ENCODE measurements at places on chromosomes 13 and 19.

DNA sequence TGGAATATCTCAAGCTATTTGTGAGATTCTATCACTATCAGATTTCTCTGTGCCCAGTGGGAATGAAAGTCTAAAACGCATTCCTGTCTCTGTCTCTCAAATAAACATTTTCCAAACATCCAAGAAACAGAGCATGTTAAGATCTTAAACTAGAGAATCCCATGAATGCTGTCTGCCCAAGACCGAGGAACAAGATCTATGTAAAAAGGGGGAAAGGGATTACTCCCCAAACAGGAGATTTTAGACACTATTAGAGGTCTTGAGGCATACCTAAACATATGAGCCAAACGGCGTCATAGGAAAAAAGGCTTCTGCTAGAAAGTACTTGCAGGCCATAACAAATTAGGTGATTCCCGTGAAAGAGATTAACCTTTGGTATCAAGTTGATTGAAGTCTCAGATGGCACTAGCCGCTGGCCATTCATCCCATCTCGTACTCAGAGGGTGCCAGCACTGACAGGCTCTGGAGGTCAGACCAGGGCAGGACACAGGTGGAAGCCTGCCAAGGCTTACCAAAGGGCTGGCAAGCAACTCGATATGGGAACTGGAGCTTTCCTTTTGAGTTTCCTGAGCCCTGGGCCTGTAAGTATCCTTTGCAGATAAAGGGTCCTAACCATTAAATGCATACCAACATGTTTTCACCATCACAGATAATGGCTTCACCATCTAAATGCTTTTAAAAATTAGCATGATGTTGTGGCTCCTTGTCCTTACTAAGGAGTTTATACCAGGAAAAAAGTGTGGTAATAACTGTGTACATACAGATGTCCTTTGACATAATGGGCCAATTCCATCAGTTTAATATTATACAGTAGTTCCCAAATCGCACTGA lies 225.2 kb downstream of the FOXO1 start:
- peak; percentile 70 for DNase-seq

- DNase-seq: no peak
Observed at GRCh38 chr19:55171440-55171839, 5.0 kb upstream of the DNAAF3 start.

GRCh38 chr13:82407321-82407720 lies 1475.0 kb downstream of the SLITRK1 start:
- DNase-seq: no peak

- no peak for DNase-seq
Observed at GRCh38 chr13:105598529-105598928, 936.9 kb downstream of the EFNB2 start.

DNA sequence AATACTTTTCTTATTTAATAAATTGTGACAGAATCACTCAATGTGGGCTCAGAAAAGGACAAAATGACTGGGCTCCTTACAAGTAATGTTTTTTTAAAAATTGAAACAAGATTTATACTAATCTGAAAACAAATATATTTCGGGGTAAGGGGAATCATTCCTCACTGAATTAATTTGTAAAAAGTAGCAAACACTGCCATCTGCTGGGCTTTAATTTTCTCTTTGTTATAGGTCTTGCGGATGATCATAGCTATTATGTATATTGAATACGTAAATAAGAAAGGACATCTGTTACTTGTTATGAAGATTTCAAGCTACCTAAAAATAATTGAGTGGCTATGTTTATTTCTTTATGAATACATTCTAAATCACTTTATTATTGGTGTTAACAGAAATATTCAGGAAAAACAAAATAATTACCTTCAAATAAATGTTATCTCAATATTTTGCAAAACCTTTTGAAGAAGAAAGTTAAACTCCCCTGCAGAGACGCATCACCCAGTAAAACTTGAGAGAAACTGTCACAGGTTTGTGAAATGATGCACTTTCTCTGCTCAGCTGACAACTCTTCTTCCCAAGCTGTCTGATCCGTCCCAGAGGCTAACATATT lies 17.8 kb upstream of the ENOX1 start:
- DNase-seq: no peak

DNA sequence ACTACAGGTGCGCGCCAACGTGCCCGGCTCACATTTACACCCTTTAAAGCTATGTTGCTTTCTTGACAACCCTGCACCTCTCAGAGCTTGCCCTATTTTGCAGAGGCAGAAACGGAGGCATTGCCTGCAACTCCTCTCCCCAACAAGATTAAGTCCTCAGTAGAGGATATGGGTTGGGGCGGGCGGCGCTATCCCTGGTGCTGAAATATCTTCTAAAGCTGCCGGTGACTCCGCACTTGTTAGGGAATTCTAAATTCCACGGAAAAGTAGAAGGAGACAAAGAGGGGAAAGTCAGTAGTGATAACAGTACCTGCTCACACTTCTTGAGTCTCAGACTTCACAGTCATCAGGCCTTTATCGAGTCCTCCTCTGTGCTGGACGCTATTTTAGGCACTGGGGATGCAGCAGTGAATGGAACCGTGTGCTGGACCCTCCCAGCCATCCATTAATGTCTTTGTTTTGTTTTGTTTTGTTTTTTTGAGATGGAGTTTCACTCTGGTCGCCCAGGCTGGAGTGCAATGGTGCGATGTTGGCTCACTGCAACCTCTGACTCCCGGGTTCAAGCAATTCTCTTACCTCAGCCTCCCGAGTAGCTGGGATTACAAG lies 18.0 kb downstream of the SLC5A5 start:
- DNase-seq: no peak
